ENCODE measurements at places on chromosomes 12 and 14. TPM values are rescaled to one million over a fixed set of nuclear protein-coding genes. Genes with fewer than 3 reads are reported as not detected.

GRCh38 chr14:78227248-78228077 lies 57.3 kb downstream of the NRXN3 start:
- DNase-seq = no peak

DNA sequence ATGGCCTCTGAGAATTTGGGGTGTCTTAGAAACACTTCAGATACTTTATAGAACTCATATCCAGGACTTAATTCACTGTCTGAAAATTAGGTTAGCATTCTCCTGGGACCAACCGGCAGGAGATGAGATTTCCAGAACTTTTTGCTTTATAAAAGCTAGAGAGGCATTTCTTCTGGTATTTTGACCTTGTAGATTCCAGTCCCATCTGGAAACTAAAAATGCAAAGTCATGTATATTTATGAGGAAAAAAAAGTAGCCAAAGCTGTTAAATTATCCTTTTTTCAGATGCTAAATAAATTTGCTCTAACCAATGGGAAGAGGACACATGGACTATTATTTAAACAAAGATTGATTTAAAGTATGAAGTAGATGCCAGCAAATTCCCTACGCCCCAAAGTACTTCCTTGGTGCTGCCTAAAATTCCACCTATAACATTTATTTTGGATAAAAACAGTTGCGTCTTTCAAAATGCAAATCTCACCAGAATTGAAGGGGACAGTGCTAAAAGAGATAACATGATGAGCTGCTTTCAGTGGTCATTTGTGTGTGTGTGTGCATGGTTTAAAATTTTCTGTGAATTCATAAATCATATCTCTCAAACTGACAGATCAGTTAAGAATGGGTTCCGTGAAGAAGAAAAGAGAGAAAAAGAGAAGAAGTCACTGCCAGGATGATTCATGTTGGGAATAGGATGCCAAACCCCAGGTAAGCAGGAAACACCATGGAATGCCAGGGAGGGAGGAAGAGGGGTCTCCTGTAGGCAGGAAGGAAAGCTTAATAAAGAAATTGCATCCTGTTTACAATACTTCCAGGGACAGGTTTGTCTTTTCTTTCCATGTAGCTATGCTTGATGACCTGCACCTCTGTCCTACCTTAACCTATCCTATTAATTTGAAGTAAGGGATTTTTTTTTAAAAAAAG lies 97.7 kb upstream of the RGS6 start:
- no peak for DNase-seq

DNA sequence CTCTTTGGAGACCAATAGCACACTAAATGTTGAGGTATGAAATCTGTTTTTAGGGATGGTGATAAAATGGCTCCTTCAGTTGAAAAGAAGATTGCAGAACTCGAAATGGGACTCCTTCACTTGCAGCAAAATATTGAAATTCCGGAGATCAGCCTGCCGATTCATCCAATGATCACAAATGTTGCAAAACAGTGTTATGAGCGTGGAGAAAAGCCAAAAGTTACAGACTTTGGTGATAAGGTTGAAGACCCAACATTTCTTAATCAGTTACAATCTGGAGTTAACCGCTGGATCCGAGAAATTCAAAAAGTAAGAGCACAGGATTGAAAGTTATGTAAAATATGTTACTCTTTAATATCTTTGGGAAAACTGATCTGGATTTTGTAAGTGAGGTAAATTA lies 15.3 kb downstream of the DYNC1H1 start:
- DNase-seq = no peak

GRCh38 chr14:75522983-75523318 lies 682 bp downstream of the BATF start:
- no peak for DNase-seq

- DNase-seq = no peak
These were observed 41.8 kb upstream of the FOXN3 start for GRCh38 chr14:89458713-89459420.

Gene NOVA1
- polyA plus RNA-seq = 17.6 TPM

Gene PRR4
- 7.2 TPM for polyA plus RNA-seq

Gene MRPS35
- polyA plus RNA-seq = 50.1 TPM
